NCI-H1436 treated with DMSO at 0.1 percent for 48 hours (cell line): ENCODE measurements at places on chromosomes 6 and 20.

DNA sequence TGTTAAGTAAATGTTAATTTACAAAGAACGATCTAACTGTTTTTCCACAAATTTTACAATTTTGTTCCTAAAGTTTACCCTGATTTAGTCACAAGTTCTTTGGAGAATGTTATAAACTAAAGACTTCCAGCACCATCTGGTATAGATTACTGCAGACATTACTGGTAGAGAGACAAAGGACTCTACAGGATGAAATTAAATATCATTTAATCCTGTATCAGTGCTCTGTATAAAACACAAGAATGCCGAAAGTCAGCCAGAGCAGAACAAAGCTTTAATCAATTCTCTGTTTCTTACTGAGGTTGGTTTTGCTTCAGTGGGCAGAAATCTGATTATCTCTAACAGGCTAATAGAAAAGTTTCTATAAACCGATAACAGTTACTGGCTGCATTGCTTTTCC, 763.6 kb downstream of the TENT5A start:
- no peak for DNase-seq

GRCh38 chr6:13284646-13285045, 43.7 kb downstream of the TBC1D7 start:
- no peak for DNase-seq

- no peak for DNase-seq
Measured at GRCh38 chr6:90080876-90081481, 186.7 kb downstream of the GJA10 start.

DNA sequence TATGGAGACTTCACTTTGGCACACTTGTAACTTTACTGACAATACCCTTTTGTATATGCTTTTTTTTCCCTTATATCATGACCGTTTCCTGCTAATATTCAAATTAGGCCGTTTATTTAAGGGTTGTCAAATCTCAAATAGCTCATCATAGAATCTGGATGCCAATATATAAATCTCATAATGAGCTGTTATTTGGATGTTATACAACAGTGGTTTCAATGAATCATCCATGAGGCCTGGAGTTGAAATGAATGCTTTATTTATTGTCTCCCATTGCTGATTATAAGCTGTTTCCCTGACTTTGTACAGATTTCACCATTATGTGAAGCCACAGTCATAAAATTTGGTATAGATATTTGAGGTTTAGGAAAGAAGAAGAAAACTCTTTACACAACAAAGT, 256.1 kb downstream of the PLCB1 start:
- no peak for DNase-seq

GRCh38 chr20:57257701-57258453, 8.6 kb downstream of the BMP7 start:
- DNase-seq, result no peak

GRCh38 chr6:156957931-156958547, 180.9 kb downstream of the ARID1B start:
- DNase-seq, result no peak

GRCh38 chr6:169241688-169242350, 11.8 kb downstream of the THBS2 start:
- DNase-seq, result no peak

DNA sequence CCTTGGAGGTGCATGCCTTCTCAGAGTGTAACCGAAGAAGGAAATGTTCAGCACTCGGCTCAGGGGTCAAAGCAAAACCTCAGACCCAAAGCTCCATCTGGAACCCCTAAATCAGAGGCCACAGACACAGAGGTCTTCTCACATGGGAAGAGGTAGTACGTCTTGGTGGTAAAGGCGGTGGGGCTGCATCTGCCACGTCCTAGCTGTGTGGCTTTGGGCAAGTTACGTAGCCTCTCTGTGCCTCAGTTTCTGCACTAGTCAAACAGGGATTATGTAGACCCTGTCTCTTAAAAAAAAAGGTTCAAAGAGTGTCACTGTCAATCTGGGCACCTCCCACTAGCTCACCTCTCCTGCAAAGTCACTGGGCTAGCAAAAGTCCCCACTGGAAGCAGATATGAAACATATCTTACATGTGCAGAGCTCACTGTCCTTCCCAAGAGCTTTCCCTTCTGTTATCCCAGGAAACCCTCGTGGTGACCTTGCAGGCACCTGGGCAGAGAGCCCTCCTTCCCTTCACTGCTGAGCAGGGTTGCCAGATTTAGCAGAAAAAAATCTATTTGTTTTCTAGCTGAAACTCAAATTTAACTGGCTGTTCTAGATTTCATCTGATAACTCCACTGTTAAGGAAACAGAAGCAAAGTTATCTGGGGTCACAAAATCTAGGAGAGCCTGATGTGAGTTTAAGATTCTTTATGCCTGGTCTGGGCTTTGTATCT, 18.0 kb upstream of the NAA20 start:
- no peak for DNase-seq

DNA sequence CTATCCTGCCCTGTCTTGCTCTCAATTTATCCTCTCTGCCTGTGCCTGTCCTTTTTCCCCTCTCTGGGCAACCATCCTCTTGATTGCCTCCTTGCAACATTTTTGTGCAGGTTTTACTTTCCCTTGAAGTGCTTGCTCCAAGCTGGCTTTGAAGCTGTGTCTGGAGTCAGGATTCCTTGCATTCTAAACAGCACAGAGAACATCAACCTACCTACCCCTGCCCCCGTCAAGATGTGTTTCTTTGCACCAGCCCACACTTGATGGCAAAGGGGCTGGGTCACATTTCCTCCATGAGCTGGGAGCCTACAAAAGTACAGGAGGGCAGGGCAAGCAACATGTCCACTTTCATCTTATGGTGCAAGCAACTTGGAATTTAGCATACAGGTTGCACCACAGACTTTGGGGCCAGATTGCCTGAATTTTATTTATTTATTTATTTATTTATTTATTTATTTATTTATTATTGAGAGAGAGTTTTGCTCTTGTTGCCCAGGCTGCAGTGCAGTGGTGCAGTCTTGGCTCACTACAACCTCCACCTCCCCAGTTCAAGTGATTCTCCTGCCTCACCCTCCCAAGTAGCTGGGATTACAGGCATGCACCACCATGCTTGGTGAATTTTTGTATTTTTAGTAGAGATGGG, 206.3 kb downstream of the COL19A1 start:
- no peak for DNase-seq

DNA sequence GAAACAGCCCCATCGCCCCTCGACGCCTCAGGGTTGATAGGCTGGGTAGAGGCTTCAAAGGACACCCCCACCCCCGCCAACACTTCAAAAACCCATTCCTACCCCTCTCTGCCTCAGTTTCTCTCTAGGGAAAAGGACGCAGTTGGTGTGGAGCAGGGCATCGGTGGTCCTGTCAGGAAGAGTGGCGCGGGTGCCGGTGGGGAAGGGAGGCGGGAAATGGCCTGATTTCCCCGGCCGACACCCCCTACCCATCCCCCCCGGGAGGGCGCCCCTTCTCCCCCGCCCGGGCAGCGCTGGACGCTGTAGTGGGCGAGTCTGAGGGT, 367 bp downstream of the NRSN2 start:
- DNase-seq, result no peak
